Activated CD4-positive, CD25-positive, alpha-beta regulatory T cell treated with anti-CD3 and anti-CD28 coated beads, Interleukin-2, amount 50 U/mL, for 72 hours (primary cell): ENCODE measurements at places on chromosomes 1 and 21.

DNA sequence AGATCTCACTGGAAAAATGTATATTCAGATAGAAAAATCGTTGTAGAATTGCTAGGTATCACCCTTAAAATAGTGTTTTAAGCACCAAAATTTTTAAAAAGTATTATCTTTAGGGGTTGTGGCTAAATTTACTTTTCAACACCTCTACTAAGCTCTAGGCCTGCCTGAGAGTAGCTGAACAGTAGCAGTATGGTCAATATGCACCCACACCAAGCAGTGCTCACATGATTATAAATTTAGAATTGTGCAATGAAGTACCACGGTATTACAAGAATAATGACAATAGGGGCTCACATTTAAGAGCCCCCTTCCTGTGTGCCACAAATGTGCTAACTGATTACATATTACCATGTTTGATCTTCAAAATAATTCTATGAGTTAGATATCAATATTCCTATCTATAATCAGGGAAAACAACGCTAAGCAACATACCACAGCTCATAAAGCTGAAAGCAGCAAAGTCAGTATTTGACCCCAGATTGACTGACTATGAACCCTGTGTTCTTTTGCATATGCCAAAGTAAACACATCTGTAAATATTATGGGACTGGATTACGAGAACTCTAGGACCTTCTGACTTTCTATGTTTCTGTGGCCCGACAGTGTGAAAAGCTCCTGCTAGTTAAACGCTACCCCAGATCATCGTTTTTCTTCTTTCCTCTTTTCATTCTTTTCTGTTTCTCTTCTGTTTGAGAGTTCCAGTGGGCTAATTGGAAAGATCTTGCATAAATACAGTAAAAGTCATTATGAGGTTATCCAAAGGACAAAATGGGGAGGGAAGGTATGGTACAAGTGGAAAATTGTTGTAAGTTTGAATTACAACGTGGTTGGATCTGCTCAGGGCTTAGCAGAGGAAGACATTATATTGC, 201.1 kb upstream of the C1orf87 start:
- DNase-seq = no peak

GRCh38 chr21:33666153-33666552, 23.9 kb downstream of the ITSN1 start:
- no peak for DNase-seq

- no peak for DNase-seq
These were observed 1.1 kb upstream of the PRDM16 start for GRCh38 chr1:3067671-3068563.

GRCh38 chr21:40923407-40923806, 76.4 kb upstream of the DSCAM start:
- DNase-seq = no peak

DNA sequence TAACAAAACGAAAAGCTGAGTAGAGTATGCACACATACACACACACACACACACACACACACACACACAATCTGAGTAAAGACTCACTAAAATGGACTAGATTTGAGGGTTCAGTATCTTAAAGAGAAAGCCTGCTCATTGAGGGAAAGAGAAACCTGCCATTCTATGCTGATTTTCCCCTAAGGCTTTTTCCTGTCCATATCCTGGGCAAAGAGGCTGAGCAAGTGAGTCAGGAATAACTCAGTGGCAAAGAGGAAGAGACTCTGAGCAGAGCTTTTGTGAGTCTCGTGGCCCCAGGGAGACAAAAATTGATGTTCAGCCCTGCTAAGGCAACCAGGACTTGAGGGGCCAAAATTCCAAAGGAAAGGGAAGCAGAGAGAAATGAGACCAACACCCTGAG, 37.3 kb upstream of the RUNX1 start:
- no peak for DNase-seq

DNA sequence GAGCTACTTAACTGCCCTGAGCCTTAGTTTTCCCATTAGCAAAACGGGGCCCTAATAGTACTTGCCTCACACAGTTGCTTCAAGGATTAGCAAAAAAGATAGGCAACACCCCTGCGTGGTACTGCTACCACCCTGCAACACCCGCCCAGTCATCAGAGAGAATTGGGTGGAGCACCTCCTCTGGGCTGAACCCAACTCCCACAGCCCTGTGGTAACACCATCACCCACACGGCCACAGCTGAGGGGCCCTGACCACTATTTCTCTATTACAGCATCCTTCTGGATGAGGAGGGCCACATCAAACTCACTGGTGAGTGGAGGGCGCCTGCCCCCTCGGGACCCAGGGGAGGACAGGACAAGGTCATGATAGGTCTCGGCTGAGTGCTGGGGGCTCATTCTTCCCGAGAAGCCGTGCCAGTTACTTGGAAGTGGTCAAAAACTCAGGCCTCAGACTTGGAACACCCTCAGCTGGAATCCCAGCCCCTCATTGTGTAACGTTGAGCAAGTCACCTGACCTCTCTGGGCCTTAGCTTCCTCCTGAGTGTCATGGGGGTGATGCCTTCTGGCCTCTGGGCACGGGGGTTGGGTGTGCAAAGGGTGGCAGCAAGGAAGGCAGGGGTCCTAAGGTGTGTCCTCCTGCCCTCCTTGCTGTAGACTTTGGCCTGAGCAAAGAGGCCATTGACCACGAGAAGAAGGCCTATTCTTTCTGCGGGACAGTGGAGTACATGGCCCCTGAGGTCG, 24.6 kb downstream of the RPS6KA1 start:
- DNase-seq = no peak

- DNase-seq = no peak
These were observed 445.1 kb downstream of the AJAP1 start for GRCh38 chr1:5099558-5099957.

GRCh38 chr1:229127301-229127700, 143.6 kb upstream of the RAB4A start:
- peak; percentile 45 for DNase-seq
